Activated T-helper 17 cell treated with anti-CD3 and anti-CD28 coated beads, Interleukin-2, amount 50 U/mL, for 72 hours (primary cell): ENCODE measurements at places on chromosomes 1 and 21.

GRCh38 chr1:33150522-33150921, 31.3 kb downstream of the TRIM62 start:
- no peak for ATAC-seq

DNA sequence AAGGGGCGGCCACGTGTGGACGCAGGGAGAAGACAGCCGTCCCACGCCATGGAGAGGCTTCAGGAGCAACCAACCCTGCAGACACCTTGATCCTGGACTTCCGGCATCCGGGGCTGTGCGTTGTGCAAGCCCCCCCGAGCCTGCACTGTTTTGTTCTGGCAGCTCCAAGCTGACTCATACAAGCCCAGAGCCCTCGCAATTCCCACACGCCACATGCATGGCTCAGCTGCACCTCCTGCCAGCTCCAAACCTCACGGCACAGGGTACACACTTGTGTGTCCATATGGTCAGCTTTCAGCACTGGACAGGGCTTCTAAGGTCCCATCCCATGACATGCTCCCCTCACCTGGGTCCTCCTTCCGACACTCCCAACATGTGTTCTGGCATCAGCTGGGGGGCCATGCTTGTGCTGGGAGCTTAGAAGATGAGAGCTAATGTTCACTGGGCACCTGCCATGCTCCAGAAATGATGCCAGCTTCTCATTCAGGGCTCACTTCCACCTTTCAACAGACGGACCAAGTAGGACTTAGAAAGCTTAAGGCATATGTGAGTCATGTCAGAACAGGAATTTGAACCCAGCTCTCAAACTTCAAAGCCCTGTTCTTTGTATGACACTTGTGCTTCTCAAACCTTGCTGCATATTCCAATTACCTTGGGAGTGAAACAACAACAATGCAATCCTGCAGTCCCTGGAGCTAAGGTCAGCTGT, 137.3 kb downstream of the PGBD5 start:
- no peak for ATAC-seq

GRCh38 chr1:118948351-118948750, 39.8 kb downstream of the TBX15 start:
- ATAC-seq: no peak

DNA sequence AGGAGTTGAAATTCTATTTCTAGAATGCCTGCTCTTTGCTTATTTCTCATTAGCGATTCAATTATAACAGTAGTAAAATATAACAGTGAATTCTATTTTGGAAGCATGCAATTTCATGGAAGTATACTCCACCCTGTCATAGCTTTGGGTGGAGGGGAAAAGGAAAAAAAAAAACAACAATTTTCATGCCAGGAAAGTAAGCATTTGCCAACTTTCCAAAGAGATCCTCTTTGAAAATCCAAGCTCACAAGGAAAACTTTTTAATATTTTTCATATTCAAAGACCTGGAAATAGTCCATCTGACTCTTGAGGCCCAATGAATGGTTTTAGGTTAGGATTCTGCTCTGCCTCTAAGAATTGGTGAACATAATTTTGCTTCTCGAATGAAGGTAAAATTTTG, 134.5 kb downstream of the PTPN14 start:
- ATAC-seq: no peak

GRCh38 chr1:19569786-19570185, 74.3 kb upstream of the NBL1 start:
- no peak for ATAC-seq

GRCh38 chr1:48333316-48333715, 110.8 kb downstream of the SLC5A9 start:
- no peak for ATAC-seq

GRCh38 chr21:45922648-45923047, 58.9 kb upstream of the COL6A1 start:
- no peak for ATAC-seq

- peak; percentile 86 for ATAC-seq
Observed at GRCh38 chr1:110084227-110085078, 14.0 kb upstream of the ALX3 start.

GRCh38 chr1:198101716-198102453, 54.9 kb upstream of the NEK7 start:
- ATAC-seq: no peak

GRCh38 chr1:161021970-161022353, 1.0 kb upstream of the F11R start:
- peak; percentile 43 for ATAC-seq

GRCh38 chr1:9196129-9197040, 38.2 kb upstream of the H6PD start:
- ATAC-seq: peak; percentile 98

GRCh38 chr1:2452201-2452931, 23.7 kb upstream of the PLCH2 start:
- ATAC-seq: no peak

- no peak for ATAC-seq
Observed at GRCh38 chr1:117286145-117286544, 75.4 kb upstream of the VTCN1 start.

DNA sequence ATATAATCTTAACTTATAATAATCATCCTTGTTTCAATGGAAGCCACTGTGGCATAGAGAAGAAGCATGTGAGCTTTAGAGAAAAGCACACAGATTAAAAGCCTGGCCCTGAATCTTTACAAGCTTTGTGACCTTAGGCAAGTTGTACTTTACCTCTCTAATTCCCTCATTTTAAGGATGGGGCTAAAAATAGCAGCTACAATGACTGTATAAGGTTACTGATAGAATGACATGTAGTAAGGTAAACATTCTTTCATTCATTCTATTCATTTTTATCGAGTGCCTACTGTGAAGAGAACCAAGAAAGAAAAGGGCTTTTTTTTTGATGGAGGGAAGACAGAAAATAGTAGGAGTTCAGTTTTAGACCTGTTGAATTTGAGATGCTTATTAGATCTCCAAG, 25.6 kb downstream of the CDKN2C start:
- ATAC-seq: no peak

GRCh38 chr1:29352719-29353420, 116.5 kb downstream of the PTPRU start:
- ATAC-seq: no peak

DNA sequence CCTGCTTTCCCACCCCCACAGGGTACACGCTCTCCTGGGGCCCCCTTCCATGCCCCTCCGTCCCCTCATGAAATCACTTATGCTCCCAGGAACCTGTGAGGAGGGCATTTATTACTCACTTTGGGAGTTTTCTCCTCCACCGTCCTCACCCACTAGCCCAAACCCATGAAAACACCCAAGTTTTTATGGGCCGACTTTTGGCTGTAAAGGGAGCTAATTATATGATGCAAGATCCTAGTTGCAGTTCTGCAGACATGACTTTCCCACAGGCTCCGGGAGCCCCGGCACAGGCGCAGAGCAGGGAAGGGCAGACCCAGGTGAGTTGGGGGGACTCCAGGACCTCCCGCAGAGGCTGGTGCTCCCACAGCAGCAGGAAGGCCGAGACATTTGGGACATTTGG, 29.7 kb downstream of the EPHA2 start:
- ATAC-seq: no peak

DNA sequence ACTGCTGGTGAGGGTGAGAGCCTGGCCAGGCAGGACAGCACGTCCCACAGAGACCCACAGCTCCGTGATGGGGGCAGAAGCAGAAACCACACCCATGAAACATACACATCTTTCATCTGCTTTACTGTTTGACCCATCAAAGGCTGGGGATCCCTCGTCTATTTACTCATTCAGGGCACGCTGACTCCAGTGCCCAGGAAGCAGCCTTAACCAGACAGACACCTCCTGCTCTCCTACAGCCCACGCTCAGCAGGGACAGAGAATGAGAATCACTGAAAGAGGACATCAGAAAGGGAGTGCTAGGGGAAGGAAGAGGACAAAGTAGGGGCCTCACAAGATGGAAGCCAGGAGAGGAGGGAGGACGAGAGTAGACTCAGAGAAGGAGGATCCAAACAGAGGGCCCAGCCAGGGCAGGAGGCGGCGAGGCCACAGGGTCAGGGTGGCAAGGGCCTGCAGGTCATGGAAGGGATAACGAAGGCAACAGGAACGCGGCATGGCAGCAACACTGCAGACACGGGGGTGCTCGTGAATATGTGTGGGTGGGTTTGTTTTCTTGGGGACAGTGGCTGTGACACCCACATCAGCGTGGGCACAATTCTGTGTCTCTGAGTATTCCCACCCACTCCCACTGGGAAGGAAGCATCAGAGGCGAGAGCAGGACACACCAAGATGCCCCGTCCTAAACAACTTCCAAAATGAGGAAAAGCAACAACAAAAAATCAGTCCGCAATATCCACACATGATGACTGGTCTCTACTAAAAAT, 15.4 kb upstream of the NADK start:
- ATAC-seq: no peak

- no peak for ATAC-seq
Observed at GRCh38 chr1:244361764-244362473, 89.8 kb downstream of the ADSS2 start.

- ATAC-seq: no peak
Observed at GRCh38 chr21:46393451-46393940, 65.2 kb upstream of the DIP2A start.

GRCh38 chr1:234369033-234369430, 4.2 kb upstream of the COA6 start:
- no peak for ATAC-seq

GRCh38 chr1:92884195-92884594, 52.4 kb downstream of the RPL5 start:
- no peak for ATAC-seq

DNA sequence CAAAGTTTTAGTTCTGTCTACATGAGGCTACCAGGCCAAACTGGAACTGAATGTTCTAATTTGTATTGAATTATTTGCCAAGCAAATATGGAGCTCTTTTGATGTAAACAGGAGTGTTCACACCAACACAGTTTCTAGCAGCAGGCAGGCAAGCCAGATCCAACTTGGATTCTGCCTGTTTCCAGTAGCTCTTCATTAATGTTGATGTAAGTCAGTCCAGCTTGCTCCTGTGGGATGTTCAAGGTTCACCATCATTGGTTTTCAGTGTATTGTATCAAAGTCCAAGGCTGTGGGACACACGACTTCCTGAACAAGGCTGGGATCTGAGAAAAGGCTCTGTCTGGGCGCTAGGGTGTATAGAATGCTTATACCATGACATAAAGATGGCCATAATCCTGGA, 68.1 kb downstream of the PAPPA2 start:
- no peak for ATAC-seq

DNA sequence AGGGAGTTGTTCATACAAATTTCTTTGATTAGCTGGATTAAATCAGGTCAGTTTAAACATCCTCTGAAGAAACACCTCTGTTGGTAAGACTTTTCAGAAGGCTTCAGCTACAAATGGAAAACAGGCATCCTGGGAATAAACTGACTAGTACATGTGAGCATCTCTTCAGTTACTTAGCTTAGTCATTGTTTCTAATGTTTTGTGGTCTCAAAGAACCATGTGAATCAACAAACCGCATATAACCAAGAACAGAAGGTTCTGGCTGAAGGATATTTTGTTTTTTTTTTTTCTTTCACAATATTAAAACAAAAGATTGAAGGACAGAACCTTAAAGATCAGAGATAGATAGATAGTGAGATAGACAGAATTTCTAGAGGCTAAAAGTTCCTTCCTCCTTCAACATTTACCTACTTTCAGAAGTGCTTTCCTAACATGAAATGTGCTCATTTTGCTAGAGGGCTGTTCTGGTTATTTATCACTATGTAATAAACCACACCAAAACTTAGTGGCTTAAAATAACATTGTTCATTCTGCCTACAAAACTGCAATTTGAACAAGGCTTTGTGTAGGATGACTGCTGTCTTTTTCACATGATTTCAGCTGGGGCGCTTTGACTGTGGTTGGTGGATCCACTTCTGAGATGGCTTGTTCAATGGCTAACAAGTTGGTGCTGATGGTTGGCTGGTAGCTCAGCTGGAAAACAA, 119.8 kb upstream of the PTGFR start:
- no peak for ATAC-seq

GRCh38 chr1:244431166-244431565, 20.5 kb downstream of the ADSS2 start:
- no peak for ATAC-seq

DNA sequence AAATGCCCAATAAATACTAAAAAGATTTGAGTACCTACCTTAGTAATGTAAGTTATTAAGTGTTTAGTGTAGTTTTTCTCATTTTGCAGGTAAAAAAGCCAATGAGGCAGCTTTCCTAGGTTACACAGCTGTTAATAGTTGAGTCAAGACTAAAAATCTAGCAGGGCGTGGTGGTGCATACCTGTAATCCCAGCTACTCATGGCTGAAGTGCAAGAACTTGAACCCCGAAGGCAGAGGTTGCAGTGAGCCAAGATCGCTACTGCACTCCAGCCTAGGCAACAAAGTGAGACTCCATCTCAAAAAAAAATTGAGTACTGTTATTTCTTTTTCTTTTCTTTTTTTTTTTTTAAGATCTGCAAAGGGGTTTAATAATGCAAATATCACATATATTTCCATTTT, 7.7 kb downstream of the YBX1 start:
- no peak for ATAC-seq

DNA sequence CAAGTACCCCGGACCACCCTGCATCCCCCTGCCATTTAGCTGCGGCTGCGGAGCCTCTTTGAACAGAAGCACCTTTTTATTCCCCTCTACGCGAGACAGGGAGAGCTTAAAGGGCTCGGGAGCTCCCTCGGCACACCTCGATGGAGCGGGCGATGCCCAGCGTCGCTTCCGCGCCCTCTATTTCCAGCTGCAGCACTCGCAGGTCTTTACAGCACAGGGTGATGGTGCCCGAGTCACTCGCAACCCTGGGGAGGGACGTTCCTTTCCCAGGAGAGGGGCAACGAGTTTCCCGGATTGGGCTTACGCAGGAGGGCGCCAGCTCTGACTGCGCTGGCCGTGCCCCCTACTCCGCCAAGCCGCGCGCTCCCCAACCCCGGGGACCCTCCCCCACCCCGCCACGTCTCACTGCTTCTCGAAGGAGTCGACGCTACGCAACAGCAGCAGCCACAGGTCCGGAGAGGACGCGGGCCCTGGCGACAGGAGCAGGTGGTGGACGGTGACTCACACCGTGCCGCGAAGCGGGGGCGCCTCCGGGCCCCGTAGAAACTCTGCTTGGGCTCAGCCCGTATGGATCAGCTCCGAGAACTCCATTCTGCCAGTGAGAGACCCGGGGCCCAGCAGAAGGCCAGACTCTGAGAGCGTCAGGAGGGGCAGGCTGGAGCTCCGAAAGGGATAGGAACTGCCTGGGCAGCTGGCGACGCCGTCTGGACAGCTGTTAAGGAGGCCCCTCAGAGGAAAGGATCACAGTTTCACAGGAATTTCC, 5.8 kb upstream of the FAM167B start:
- ATAC-seq: peak; percentile 75

GRCh38 chr1:201023920-201024624, 558 bp upstream of the KIF21B start:
- ATAC-seq: no peak
